IgD-negative memory B cell (primary cell): ENCODE measurements at places on chromosomes 5 and 9. TPM values are rescaled to one million over a fixed set of nuclear protein-coding genes. Genes with fewer than 3 reads are reported as not detected.

The EQTN gene
- polyA plus RNA-seq, result 0.35 TPM

The RFESD gene
- polyA plus RNA-seq, result 4.1 TPM

The LTC4S gene
- polyA plus RNA-seq, result 0.80 TPM

The BAAT gene
- polyA plus RNA-seq, result not detected

The FAM13B gene
- 34.2 TPM for polyA plus RNA-seq
